ENCODE measurements at places on chromosomes 6 and 20. TPM values are rescaled to one million over a fixed set of nuclear protein-coding genes. Genes with fewer than 3 reads are reported as not detected.

- no peak for DNase-seq
- H3K4me3 ChIP-seq: 0 out of 3 replicates have a peak overlapping the region, but pooled peaks have one; percentile 40
- H3K27ac ChIP-seq: no peak overlapping the region
- H3K4me1 ChIP-seq: peaks cover 8% of the 10 kb centered on the region
- H3K27me3 ChIP-seq: no peaks in the 10 kb centered on the region
Measured at GRCh38 chr6:105400501-105400900, 2.4 kb downstream of the PREP start.

RAB22A gene
- total RNA-seq: 6.3 TPM

DNA sequence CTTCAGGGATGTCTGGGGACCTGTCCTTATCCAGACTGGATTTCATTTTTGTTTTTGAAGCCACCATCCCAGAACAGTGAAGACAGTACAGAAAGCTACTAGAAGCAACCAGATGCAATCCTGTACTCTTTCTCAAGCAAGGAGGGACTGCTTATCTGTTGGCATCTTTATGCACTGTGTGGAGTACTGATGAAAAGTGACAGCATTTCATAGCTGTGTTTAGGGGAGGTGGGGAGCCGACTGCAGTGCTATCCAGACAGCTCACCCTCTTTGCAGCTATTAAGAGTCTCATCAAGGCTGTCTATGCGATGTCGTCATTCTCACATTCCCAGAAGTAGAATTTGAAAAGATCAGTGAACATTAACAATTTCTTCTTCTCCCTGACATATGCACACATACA is 5.5 kb downstream of the ZDHHC14 start:
- no peak overlapping the region for H3K27ac ChIP-seq
- H3K4me3 ChIP-seq: no peak overlapping the region
- peaks cover 14% of the 10 kb centered on the region for H3K36me3 ChIP-seq
- H3K4me1 ChIP-seq: no peaks in the 10 kb centered on the region

DNA sequence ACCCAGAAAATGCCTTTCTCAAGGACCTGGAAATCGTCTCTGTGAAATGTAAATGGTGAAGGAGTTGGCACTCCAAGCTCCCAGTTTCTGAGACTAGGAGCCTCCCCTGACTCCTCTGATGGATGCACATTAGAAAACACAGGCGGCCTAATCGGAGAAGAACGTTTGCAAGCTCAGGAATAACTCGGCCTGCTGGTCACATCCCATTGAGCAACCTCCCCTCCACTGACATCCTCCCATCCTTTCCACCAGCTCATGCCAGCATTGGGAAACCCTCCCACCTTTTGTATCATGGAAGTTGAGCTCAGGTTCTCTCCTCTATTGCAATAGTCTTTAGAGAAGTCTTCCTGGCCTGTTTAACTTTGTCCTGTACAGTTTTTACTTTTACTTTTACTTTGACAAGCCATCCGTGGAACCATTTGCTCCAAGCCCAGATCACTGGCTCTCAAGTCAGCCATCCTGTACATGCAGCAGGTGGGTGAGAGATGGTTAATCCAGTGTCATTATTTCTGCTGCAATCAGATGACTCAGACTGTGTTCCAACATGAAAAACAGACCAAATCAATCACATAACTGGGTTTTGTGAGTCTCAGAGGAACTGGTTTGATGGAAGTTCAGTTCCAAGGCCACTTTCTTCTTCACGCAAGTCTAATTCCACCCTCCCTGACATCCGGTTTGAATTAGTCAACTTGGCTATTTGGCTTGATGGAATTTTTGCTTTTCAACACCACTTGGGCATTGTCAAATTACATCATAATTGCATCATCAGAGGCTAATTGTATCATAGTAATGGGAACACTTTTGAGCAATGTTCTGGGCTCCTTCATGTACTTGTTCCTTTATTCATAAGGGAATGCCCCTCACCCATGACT is 619.4 kb upstream of the CDH4 start:
- H3K27ac ChIP-seq: no peak overlapping the region
- peaks cover 15% of the 10 kb centered on the region for H3K36me3 ChIP-seq
- no peaks in the 10 kb centered on the region for H3K4me1 ChIP-seq
- no peak for DNase-seq
- H3K27me3 ChIP-seq: no peaks in the 10 kb centered on the region
- H3K4me3 ChIP-seq: no peak overlapping the region

DNA sequence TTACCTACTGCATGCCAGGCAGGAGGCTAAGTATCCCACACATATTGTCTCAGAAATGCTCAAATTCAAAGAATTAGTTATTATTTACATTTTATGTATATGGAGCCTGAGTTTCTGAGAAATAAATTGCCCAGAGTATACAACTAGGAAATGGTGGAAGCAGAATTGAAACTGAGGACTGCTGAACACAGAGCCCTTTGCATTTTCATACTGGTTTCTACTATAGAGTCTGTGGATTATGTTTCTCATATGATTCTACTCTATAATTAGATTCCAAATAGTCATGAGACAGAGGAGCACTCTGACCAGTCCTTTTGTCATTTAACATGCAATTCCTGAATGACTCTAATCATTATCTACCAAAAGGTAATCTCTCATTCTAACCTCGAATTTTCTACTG is 254.3 kb downstream of the LMBRD1 start:
- no peaks in the 10 kb centered on the region for H3K36me3 ChIP-seq
- H3K27me3 ChIP-seq: no peaks in the 10 kb centered on the region
- no peak for DNase-seq

ID4 gene
- total RNA-seq: 14.0 TPM

GRCh38 chr6:2753110-2753489 is 2.4 kb upstream of the MYLK4 start:
- H3K27ac ChIP-seq: no peak overlapping the region
- no peaks in the 10 kb centered on the region for H3K27me3 ChIP-seq
- DNase-seq: no peak

MEP1A gene
- total RNA-seq: not detected

- no peaks in the 10 kb centered on the region for H3K27me3 ChIP-seq
- no peaks in the 10 kb centered on the region for H3K36me3 ChIP-seq
- H3K4me1 ChIP-seq: peaks cover 2% of the 10 kb centered on the region
- peak within 1 kb of the TSS; percentile 84 for H3K4me3 ChIP-seq
- DNase-seq: no peak
Measured at GRCh38 chr6:31582230-31582643, at the start of gene LTB. Gene LTB (minus strand): TSS chr6:31582424. CDS start chr6:31582417, 7 bp downstream.

LZTS3 gene
- 19.2 TPM for total RNA-seq

GRCh38 chr6:54646069-54646950 is 200.3 kb upstream of the FAM83B start:
- H3K27ac ChIP-seq: no peak overlapping the region
- no peaks in the 10 kb centered on the region for H3K4me1 ChIP-seq
- no peaks in the 10 kb centered on the region for H3K36me3 ChIP-seq
- no peak overlapping the region for H3K4me3 ChIP-seq

GRCh38 chr6:82072121-82072521 is 175.4 kb downstream of the IBTK start:
- H3K36me3 ChIP-seq: no peaks in the 10 kb centered on the region
- no peak overlapping the region for H3K4me3 ChIP-seq
- H3K27ac ChIP-seq: no peak overlapping the region
- no peak for DNase-seq

GRCh38 chr20:20220134-20220533 is 147.8 kb upstream of the INSM1 start:
- no peak for DNase-seq
- H3K27ac ChIP-seq: no peak overlapping the region
- no peak overlapping the region for H3K4me3 ChIP-seq
- H3K36me3 ChIP-seq: 0 out of 2 replicates have a peak, but pooled peaks cover 2% of the 10 kb centered on the region
- H3K27me3 ChIP-seq: no peaks in the 10 kb centered on the region
- H3K4me1 ChIP-seq: no peaks in the 10 kb centered on the region

GMPR gene
- 0.70 TPM for total RNA-seq

- no peaks in the 10 kb centered on the region for H3K27me3 ChIP-seq
- DNase-seq: no peak
- no peak overlapping the region for H3K4me3 ChIP-seq
- no peak overlapping the region for H3K27ac ChIP-seq
- H3K36me3 ChIP-seq: no peaks in the 10 kb centered on the region
Measured at GRCh38 chr6:47934023-47934422, 152.2 kb downstream of the OPN5 start.

GRCh38 chr20:17602493-17602892 is 32.6 kb downstream of the DSTN start:
- no peak overlapping the region for H3K27ac ChIP-seq
- DNase-seq: peak; percentile 39
- no peak overlapping the region for H3K4me3 ChIP-seq
- no peaks in the 10 kb centered on the region for H3K27me3 ChIP-seq

GRCh38 chr20:38969708-38970107 is 7.6 kb downstream of the DHX35 start:
- H3K27me3 ChIP-seq: no peaks in the 10 kb centered on the region
- no peak for DNase-seq
- H3K36me3 ChIP-seq: peaks cover 41% of the 10 kb centered on the region
- no peaks in the 10 kb centered on the region for H3K4me1 ChIP-seq

GRCh38 chr6:43275801-43276576 is 22.1 kb upstream of the SLC22A7 start:
- H3K4me3 ChIP-seq: peak overlapping the region; percentile 42
- no peak overlapping the region for H3K27ac ChIP-seq
- H3K27me3 ChIP-seq: peaks cover 11% of the 10 kb centered on the region
- no peak for DNase-seq

DNA sequence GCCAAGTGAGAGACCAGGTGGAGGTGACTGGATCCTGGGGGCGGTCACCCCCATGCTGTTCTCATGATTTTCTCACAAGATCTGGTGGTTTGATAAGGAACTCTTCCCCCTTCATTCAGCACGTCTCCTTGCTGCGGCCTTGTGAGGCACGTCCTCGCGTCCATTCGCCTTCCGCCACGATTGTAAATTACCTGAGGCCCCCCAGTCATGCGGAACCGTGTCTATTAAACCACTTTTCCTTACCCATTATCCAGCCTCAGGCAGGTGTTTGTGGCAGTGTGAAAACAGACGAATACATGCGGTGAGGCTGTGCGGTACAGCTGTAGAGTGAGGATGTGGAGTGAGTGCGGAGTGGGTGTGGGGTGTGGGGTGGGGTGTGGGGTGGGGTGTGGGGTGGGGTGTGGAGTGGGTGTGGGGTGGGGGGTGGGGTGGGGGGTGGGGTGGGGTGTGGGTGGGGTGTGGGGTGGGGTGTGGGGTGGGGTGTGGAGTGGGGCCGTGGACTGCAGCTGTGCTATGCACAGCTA is 12.1 kb upstream of the NTSR1 start:
- no peaks in the 10 kb centered on the region for H3K36me3 ChIP-seq
- H3K4me1 ChIP-seq: no peaks in the 10 kb centered on the region
- DNase-seq: no peak
- H3K4me3 ChIP-seq: no peak overlapping the region

DNA sequence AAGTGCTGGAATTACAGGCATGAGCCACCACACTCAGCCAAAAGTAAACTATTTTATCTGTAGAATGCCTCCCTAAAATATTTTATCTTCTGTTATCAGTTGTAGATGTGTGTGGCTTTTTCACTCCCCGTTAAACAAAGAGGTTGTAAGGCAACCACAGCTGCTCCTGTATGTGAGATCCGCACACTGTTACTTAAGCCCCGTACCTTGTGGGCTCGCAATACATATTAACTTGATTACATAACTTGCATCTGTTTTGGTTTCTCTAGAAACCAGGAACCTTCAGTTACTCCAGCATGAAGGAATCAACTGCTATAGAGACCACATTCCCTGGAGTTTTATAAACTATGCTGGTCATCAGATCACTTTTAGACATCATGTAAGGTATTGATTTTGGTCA is 420.1 kb upstream of the SLC35B3 start:
- DNase-seq: no peak
- H3K4me1 ChIP-seq: no peaks in the 10 kb centered on the region
- H3K4me3 ChIP-seq: no peak overlapping the region
- no peaks in the 10 kb centered on the region for H3K27me3 ChIP-seq
- H3K27ac ChIP-seq: no peak overlapping the region

SLC17A9 gene
- total RNA-seq: 19.9 TPM

PAK1IP1 gene
- total RNA-seq: 44.8 TPM

SYCP2 gene
- total RNA-seq: 0.70 TPM

DNA sequence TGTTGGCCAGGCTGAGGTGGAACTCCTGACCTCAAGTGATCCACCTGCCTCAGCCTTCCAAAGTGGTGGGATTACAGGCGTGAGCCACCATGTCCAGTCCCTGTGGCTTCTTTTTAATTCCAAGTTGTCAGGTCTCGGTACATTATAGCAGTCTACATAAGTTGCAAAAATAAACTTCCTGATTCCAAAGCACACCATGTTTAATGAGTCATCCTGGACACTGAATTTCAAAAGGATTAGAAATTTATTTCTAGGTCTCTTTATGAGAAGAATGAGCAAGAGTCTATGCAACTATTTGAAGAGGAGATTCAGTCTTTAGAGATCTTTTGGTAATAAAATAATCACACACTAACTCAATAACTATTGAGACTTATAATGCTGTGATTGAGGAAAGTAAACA is 63.9 kb upstream of the MCHR2 start:
- no peak for DNase-seq
- no peak overlapping the region for H3K27ac ChIP-seq
- H3K36me3 ChIP-seq: no peaks in the 10 kb centered on the region
- H3K27me3 ChIP-seq: no peaks in the 10 kb centered on the region

GRCh38 chr6:38975621-38976049 is 72.9 kb upstream of the GLP1R start:
- H3K27ac ChIP-seq: no peak overlapping the region
- no peaks in the 10 kb centered on the region for H3K27me3 ChIP-seq
- DNase-seq: no peak
- H3K36me3 ChIP-seq: no peaks in the 10 kb centered on the region
- H3K4me3 ChIP-seq: no peak overlapping the region

- H3K4me3 ChIP-seq: no peak overlapping the region
- H3K36me3 ChIP-seq: no peaks in the 10 kb centered on the region
- DNase-seq: no peak
- H3K27me3 ChIP-seq: no peaks in the 10 kb centered on the region
- no peaks in the 10 kb centered on the region for H3K4me1 ChIP-seq
- no peak overlapping the region for H3K27ac ChIP-seq
Measured at GRCh38 chr20:51495291-51495690, 47.2 kb downstream of the NFATC2 start.

DNA sequence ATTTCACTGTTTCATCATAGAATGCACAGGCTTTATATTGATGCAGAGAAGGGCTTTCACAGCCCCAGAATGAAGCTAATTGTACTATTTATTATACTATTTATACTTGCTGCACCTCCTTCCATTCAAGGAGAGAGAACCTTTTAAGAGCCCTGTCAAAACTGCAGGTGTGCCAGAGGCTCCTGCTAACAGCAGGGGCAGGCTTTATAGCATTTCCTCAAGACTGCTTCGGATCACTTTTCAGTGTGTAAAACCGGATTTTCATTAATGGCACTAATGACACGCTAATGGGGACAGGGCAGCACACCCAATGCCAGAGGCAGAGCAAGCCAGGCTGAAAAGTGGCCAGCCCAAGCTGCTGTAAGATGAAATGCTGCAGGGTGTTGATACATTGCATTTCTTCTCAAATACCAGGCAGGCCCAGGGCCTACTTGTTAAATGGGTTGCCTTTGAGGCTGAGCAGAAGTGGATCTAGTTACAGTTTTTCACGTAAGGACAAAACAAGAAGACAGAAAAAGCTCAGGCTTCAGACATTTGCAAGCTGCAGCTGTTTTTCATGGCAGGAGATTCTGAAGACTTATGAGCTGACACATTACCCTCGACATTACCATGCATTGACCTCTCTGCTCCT is 487.7 kb upstream of the BTBD3 start:
- no peaks in the 10 kb centered on the region for H3K27me3 ChIP-seq
- H3K4me1 ChIP-seq: no peaks in the 10 kb centered on the region
- no peak for DNase-seq
- no peak overlapping the region for H3K27ac ChIP-seq
- peaks cover 8% of the 10 kb centered on the region for H3K36me3 ChIP-seq
- no peak overlapping the region for H3K4me3 ChIP-seq

GRCh38 chr6:89836639-89837222 is 7.1 kb downstream of the CASP8AP2 start:
- no peak for DNase-seq
- no peaks in the 10 kb centered on the region for H3K4me1 ChIP-seq
- H3K36me3 ChIP-seq: peaks cover 68% of the 10 kb centered on the region
- no peaks in the 10 kb centered on the region for H3K27me3 ChIP-seq
- no peak overlapping the region for H3K27ac ChIP-seq

SOD2 gene
- 80.5 TPM for total RNA-seq
